ENCODE measurements at places on chromosomes 6 and 20.

DNA sequence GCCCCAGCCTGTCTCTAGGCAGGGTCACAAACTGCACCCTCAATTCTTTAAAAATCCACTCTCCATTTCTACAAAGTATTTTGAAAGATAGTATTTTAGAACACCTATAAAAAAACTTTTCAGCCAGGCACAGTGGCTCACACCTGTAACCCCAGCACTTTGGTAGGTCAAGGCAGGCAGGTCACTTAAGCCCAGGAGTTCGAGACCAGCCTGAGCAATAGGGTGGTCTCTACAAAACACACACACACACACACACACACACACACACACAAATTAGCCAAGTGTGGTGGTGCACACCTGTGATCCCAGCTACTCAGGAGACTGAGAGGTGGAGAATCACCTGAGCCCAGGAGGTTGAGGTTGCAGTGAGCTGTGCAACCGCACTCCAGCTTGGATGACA lies 30.2 kb downstream of the SLC23A2 start:
- DNase-seq, result no peak

GRCh38 chr6:40671694-40672050 lies 84.5 kb upstream of the LRFN2 start:
- DNase-seq, result no peak

DNA sequence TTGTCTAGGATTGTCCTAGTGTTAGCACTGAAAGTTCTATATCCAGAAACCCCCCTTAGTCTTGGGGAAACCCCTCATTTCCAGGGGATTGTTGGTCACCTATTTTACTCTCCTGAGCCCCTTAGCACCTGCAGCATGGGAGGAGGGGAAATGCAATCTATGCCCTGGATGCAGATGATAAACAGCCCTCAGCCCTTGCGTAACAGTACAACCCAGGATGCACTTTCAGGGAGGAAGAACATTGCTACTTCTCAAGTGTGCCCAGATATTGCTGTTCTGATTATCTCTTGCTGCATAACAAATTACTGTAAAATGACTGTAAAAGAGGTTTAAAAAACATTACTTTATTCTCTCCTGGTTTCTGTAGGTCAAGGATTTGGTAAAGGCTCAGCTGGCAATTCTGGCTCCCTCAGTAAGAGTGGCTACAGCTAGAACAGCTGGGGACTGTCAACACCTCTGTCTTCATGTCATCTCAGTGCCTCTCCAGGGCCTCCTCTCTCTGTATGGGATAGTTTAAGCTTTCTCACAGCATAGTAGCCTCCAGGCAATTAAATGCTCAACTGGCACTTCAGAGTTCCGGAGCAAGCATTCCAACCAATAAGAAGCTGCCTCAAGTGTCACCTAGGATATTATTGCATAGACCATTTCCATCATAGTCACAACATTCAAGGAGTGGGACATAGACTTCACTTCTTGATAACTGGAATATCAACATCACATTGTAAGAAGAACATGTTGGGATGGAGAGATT lies 117.8 kb upstream of the FOXO3 start:
- DNase-seq, result peak; percentile 34

GRCh38 chr20:51837876-51838420 lies 35.6 kb upstream of the SALL4 start:
- no peak for DNase-seq

DNA sequence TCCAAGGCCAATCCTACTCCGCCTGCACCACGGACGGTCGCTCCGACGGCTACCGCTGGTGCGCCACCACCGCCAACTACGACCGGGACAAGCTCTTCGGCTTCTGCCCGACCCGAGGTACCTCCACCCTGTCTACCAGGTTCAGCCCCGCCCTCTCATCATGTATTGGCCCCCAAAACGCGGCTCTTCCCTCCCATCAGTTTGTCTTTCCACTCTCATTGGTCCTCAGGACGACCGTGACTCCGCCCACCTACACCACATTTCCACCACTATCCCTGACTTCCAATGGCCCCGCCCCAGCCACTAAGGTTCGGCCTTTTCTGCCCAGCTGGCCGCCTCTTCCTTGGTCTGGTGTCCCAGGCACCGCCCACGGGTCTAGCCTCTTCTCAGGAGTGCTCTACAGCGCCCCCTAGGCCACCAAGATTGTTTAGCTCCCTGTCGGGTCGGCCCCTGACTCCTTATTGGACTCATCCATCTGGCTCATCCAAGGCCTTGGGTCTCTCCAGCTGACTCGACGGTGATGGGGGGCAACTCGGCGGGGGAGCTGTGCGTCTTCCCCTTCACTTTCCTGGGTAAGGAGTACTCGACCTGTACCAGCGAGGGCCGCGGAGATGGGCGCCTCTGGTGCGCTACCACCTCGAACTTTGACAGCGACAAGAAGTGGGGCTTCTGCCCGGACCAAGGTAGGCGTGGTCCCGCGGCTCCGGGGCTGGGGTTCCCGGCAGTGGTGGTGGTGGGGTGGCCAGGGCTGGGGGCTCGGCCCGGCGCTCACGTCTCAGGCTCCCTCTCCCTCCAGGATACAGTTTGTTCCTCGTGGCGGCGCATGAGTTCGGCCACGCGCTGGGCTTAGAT lies 3.1 kb downstream of the MMP9 start:
- peak; percentile 46 for DNase-seq

GRCh38 chr6:123263981-123264380 lies 267.9 kb downstream of the CLVS2 start:
- DNase-seq, result no peak

- DNase-seq, result no peak
Observed at GRCh38 chr20:56928007-56928406, 298.9 kb downstream of the TFAP2C start.

DNA sequence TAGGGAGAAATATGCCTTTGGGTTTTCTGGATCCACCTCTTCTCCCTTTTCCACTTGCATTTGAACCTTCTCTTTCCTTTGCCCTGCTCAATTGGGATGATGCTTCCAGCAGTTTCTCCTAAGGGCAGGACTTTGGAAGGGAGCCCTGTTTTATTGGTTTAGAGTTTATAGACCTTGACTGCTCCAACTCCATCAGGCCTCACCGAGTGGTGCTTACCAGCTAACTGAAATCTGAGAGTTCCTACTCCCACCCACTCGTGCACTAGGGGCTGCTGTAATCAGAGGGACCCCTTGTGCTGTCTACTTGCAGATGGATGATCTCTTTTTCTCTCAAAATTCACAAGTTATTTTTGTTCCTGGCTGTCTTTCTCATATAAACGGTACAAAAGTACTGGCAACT lies 121.3 kb upstream of the SLC22A16 start:
- no peak for DNase-seq

- DNase-seq, result no peak
Observed at GRCh38 chr6:129865013-129865412, 3.9 kb upstream of the TMEM244 start.

DNA sequence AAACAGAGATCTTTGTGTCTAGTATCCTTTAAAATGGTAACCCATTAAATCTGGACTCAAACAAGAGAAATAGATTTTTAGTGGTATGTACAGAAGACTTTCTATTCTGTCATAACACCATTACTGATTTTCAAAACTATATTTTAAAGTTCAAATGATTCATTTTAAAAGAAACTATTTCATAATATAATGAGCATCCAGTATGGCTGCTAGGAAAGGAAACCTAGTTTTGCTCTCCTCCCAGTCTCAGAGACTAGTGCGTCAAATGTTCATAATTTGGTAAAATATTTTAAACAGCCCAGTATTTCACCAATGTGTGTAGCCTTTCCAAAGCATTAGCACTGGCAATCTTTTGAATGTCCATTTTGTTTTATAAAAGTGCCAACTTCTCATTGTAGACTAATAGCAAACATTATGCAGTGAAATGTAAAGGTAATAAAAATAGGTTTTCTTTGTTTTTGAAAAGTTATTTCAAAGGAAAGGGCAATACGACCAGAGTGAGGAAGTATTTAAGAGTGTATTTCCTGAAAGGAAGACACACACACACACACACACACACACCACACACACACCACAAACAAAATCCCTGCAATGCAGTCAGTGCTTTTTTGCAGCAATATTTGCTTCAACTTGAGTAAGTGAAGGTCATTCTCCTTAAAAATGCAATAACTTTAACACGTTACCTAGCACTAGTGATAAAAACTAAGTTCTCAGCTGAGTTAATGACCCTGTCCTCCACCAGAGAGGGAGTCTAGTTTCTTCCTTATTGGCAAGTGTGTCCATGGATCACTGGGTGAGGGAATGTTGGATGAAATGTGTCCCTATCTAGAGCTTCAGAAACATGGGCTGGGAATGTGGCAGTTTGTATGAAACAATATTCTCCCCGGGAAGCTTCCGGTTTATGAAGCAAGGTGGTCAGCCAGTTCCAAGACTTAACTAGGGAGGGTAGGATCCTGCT lies 4.6 kb downstream of the PPP1R3G start:
- no peak for DNase-seq

DNA sequence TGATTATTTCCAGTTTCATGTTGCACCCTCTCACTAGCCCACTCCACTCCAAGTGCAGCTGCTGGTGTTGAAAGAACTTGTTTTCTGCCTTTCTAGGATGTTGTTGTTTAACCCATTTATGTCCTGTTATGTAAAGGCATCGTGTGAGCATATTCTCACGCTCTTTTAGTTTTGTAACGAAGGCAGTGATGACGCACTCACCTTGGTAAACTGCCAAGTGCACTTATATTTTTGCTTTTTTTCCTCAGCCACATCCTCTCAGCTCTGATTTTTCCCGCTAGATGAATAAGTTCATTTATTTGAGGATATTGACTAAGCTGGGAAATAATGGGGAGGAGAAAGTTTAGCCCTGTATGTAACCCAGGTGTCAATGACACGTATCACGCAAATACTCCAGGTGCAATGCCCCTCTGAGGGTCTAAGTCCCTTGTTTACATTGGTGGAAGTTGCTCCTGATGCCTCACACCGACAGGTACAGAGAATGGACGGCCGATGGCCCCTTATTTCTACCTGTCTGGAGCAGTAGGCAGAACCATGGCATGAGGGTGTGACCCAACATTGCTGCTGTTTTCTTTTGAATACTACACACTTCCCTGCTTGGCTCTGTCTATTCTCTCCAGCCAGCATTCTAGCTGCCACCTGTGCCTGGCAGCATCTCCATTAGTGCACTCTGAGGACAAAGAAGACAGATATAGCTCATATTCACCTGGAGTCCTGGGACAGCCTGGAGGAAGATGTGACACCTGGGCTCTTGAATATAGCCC lies 132.7 kb upstream of the SLC24A3 start:
- peak; percentile 7 for DNase-seq

- no peak for DNase-seq
Observed at GRCh38 chr6:129604321-129604720, 105.7 kb downstream of the ARHGAP18 start.

DNA sequence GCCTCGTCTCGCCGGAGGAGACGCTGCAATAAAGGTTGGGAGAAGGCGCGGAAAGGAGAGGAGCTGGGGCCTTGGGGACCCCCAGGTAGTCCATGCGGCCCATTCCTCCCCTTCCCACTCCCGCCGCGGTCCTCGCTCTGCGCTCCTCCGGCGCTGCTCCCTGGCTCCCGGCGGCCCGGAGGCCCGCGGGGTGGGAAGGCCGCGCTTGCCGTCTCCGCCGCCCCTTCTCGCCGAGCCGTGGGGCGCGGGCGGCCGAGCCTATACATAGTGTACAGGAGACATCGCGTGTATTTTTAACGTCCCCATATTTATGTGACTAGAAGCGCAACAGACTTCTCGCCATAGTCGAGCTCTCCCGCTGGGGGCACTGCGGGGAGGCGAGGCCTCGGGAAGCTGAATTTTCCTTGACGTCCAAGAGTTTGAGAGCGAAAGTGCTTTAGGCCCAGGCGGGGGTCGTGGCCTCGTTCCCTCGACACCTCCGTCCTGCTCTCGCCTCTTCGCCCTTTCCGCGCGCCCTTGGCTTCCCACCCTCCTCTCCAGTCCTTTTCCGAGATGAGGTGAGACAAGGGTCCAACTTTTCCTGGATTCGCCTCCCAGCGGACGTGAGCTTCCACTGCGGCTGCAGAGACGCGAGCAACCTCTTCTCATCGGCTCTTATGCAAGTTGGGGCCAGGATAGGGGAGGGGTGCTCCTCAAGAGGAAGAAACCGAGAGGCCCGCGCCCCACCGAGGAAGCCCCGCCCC lies 29.0 kb downstream of the SLC12A5 start:
- DNase-seq, result peak; percentile 50

DNA sequence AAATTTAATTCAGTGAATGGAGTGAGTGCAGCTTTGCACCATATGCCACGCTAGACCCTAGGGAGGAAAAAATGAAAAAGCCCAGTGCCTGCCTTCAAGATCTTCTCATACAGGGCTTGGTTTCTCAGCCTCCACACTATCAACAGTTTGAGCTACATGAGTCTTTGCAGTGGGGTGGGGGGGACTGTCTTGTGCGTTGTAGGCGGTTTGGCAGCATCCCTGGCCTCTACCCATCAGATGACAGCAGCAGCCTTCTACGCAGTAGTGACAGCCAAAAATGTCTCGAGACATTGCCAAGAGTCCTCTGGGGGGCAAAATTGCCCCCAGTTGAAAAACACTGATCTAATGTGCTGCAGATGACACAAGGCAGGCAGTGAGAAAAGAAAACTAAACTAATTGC lies 6.2 kb downstream of the CDH22 start:
- DNase-seq, result no peak

GRCh38 chr6:148037496-148037895 lies 305.1 kb upstream of the SASH1 start:
- no peak for DNase-seq

DNA sequence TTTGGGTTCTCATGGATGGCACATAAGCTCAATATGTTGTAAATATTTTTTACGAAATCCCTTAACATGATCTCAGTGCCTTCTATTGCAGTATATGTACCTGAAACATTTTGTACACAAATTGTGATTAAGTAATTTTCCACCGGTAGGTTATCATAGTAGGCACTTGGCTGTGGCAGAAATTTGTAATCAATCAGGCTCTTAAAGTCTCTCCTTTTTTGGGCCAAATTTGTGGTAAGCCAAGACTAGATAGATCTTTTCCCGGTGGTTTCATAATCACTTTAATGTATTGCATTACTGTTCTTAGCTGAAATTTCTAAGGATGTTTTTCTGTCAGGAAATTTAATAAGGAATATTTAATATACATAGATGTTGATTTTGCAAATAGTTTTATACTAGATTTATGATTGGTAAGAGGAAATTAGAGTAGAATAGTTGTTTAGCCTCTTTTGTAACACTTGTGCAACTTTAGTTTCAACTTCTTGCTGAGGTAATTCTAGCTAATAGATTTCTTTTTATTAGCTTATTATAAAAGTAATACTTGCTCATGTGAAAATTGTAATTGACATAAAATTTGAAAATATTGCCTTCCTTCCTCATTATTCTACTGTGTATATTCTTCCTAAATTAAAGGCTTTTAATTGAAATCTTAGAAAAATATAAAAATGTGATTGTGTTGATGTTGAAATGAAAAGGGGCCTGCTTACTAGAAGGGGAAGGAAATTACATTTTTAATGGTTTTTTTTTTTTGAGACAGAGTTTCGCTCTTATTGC lies 3.2 kb downstream of the PCMT1 start:
- peak; percentile 7 for DNase-seq

DNA sequence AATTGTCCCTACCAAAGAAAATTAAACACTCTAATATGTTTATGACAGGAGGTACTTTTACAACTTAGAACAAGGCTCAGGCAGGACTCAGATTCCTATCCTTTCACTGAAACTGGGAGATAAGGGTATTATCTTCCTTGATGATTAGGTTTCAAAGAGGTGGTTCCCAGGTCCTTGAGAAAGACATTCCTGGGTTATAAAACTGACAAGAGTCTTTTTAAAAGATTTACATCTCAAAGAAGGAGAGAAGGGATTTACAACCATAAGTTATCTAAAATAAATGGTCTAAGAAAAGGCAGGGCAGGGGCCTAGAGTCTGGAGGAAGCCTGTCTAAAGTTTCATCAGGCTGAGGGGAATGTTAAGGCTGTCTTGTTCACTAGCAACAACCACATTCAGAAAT lies 1492.5 kb downstream of the HACE1 start:
- no peak for DNase-seq

- DNase-seq, result peak; percentile 5
Observed at GRCh38 chr20:25738198-25738597, 41.5 kb upstream of the ZNF337 start.

GRCh38 chr6:170505306-170505705 lies 47.8 kb downstream of the PSMB1 start:
- no peak for DNase-seq
